ENCODE measurements at places on chromosomes 13 and 19. TPM values are rescaled to one million over a fixed set of nuclear protein-coding genes. Genes with fewer than 3 reads are reported as not detected.

GRCh38 chr19:39297931-39298634 lies 1.9 kb downstream of the IFNL1 start:
- DNase-seq: no peak

GRCh38 chr19:43595605-43595998 lies 332 bp downstream of the IRGQ start:
- no peak for DNase-seq

The KLK3 gene
- total RNA-seq: not detected

- DNase-seq: no peak
Measured at GRCh38 chr13:100518394-100519062, 70.1 kb downstream of the GGACT start.

The METTL21C gene
- total RNA-seq: not detected

The MCEMP1 gene
- total RNA-seq: 2.0 TPM

DNA sequence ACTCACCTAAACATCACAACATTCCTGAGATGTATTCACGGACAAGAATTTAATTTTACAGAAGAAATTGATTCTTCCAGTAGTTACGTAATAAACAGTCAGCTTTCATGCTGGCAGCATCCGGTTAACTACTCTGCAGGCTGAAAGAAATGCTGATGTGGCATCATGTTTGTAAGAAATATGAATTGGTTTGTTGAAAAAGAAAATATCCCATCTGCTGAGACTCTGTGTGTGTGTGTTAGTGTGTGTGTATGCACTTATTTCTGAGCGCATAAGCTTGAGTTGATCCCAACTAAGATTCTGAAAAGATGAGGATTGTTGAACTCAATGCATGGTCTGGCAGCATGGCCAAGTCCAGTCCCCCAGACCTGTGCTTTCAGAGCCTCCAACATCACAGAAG lies 74.3 kb upstream of the FAM216B start:
- DNase-seq: no peak

The TSKS gene
- not detected for total RNA-seq

The CARD8 gene
- 20.2 TPM for total RNA-seq

The PPM1N gene
- total RNA-seq: 2.2 TPM

The CCDC8 gene
- 4.5 TPM for total RNA-seq

DNA sequence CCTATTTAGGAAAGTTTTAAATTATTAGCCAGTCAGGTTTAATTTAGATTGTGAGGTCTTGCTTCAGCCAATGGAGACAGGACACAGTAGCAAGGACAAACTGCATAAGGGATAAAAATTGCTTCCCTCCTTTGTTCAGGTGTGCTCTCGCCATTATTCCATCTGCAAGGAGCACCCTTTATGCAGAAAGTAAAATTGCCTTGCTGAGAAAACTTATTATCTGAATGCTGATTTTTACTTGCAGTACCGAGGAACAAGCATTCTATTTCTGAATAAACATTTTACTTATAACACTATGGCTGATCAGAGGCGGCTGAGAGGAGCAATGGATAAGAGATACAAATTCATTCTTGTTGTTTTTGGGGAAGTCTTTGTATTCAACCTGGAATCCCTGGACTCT lies 8.0 kb downstream of the CYP4F22 start:
- no peak for DNase-seq

The GRK1 gene
- total RNA-seq: not detected

The CRLF1 gene
- total RNA-seq: 53.0 TPM

- no peak for DNase-seq
Measured at GRCh38 chr13:79703772-79704171, 222.8 kb downstream of the NDFIP2 start.

The ZNF93 gene
- total RNA-seq: 3.0 TPM

The ZNF540 gene
- total RNA-seq: 5.4 TPM

- DNase-seq: no peak
Measured at GRCh38 chr19:45637890-45638667, 1.1 kb downstream of the EML2 start.

DNA sequence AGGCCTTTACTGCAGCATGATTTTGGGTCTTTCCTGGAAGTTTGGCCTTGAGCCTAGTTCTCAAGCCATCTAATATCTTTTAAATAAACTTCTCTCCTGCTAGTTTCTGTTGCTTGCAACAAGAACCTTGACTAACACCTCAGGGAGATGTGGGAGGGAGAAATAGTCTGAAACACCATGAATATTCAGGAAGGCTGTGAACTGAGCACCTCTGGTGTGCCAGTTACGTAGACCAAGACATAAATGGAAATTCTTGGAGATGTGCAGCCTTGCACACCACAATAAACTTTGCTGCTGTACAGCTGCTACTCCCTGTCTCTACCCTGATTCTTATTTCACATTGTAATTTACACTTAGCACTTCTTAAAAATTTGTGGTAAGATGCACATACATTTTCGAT lies 86.9 kb upstream of the SPATA13 start:
- no peak for DNase-seq

The HCN2 gene
- 0.40 TPM for total RNA-seq

The DPF1 gene
- total RNA-seq: not detected

The SWSAP1 gene
- total RNA-seq: 0.66 TPM

DNA sequence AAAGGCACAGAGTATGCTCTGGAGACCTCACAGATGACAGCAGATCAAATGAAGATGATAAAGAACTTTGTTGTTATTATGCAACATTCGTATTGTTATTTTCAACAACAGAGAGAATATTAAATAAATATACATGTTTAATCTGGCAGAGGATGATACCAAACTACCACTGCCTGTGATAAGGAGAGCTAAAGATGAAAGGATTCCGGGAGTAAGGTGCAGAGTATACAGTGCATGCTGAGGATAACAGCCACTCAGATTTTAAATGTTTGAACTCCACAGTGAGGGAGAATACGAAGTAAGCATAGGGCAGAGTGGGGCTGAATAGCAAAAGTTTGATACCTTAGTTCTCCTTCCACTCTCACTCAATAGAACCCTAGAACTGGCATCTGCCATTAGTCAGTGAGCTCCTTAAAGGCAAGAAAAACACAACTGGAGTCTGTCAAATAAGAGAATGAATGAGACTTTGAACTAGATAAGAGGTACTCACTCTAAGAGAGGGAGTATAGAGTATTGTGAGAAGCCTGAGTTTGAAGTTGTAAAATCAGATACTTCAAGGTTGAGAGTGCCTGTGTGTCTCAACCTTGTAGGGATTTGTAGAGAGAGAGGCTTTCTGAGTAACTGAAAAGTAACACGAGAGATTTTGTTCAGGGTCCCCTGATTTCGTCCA lies 78.5 kb downstream of the STARD13 start:
- DNase-seq: no peak

DNA sequence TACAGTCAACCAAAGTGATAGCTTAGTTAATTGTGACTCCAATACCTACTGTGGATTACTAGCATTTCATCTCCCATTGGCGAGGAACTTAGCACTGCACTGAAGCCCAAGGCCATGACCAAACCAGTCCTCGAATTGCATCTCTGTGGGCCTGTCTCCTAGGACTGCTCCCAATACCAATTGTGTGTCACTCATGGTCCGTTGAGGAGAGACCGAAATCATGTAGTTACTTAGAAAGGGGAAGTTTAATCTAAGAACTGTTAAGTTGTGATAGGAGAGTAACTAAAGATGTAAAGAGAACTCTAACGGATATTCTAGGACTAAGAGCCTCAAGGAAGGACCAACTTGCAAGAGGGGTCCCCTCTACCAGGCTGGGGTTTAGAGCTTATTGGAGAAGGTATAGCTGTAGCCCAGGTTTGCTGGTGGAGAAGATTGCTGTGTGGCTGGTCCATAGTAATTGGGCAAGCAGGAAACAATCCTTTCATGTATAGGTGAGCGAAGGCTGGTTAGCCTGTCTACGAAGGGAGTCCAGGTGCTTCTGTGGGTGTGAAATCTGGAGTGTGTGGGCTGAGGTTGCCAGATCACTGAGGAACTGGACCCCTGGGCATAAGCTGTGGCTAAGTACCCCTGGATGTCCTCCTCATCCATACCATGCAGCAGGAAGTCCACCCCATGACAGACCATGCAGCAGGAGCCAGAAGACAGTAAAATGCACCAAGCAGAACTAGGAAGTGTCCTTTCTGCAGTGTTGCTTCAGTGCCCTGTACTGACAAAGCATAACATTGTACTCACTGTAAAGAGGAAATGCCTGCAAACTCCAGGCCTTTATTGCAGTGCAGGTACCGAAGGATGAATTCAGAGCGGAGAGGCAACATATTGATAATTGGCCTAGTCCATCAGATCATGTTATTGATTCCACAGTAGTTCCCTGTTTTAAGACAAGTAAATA lies 30.8 kb downstream of the DNAJC3 start:
- no peak for DNase-seq

The MEIOSIN gene
- total RNA-seq: not detected

DNA sequence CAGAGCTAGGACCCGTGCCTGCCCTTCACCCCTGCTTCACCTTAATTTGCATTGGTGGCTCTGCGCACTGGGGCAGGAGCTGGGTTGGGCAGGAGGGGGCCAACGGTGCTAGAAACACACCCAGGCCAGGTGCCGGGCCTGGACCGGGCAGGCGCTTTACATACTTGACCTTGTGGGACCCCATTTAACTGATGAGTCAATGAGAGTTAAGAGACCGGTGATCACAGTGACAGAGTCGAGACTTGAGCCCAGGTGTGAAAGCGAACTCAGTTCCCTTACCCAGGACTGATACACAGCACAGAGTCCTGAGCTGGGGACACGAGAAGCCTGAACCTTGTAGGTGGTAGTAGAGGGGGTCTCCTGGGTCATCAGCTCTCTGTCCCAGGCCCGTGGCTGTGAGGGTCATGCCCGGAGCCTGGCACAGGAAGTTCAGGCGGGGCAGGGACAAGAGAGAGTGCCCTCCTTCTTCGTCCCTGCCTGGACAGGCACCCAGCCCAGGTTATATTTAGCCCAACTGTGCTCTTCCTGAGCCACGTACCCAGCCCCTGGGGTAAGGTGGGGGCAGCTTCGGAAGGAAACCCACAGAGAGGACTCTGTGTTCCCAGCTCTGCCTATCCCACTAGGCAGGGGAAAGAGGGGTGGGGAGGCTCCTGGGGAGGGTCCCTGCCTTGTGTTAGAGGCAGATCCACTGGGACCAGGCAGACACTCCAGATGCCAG lies 1.9 kb downstream of the PRX start:
- DNase-seq: no peak

DNA sequence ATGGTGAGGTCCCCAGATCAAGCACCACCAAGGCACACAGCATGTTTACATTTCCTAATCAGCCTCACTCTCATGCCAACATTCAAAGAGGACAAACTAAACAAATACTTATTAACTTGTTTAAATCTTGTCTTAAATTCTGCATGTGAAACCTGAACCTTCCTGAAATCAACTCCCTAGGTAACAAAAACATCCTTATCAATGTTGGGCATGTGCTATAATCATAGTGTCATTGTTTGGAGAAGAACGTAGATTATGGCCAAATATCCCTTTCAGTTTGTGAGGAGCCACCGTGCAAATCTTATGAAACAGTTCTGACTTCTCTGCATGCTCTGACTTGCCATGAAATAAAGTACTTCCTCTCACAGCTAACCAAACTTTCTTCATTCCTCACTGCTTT lies 123.8 kb downstream of the NDFIP2 start:
- no peak for DNase-seq

The NEK5 gene
- total RNA-seq: 0.26 TPM

DNA sequence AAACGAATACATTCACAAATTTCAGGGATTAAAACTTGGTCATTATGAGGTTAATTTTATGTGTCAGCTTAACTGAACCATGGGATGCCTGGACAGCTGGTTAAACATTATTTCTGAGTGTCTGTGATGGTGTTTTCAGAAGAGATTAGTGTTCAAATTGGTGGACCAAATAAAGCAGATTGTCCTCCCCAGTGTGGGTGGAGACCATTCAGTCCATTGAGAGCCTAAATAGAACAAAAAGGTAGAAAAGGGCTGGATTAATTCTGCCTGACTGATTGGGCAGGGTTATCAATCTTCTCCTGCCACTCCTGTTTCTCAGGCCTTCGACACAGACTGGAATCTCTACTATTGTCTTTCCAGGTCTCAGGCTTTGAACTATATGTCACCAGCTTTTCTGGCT lies 203.8 kb upstream of the SLITRK6 start:
- no peak for DNase-seq

The CCDC124 gene
- 55.6 TPM for total RNA-seq

Measured in esophagus muscularis mucosa (tissue), 4 donors.